Type B pancreatic cell (in vitro differentiated cells): ENCODE measurements at places on chromosomes 16 and 17. TPM values are rescaled to one million over a fixed set of nuclear protein-coding genes. Genes with fewer than 3 reads are reported as not detected.

The SPATA22 gene
- not detected in 2 replicates for total RNA-seq

The SPOP gene
- total RNA-seq = 50.5 and 67.7 TPM in 2 replicates

The LDHD gene
- total RNA-seq = 0.69 and 1.8 TPM in 2 replicates

DNA sequence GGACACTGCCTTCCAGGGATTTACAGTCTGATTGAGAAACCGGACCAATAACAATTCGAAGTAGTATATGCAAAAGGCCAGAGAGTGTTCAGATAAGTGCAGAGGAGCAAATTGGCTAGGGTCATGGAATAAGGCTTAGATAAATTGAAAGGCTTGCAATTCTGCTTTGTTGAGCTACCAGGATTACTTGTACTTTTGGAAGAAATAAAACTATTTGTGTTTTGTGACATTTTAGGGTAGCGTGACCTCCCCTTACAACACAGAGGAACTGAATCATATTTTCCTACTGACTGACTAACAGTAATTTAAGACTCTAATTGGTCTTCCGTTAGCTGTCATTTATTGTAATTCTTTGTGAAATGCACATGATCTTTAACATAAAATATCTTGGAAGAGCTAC is 104.7 kb downstream of the PITPNC1 start:
- DNase-seq = no peak
